Activated naive CD8-positive, alpha-beta T cell treated with anti-CD3 and anti-CD28 coated beads, Interleukin-2, amount 10 ng/mL, durations not matched to agents 7 days and 5 days (primary cell): ENCODE measurements at places on chromosomes 3 and 15. TPM values are rescaled to one million over a fixed set of nuclear protein-coding genes. Genes with fewer than 3 reads are reported as not detected.

The GOLGA6B gene
- not detected for total RNA-seq

The CPNE9 gene
- total RNA-seq = not detected

The ANKRD63 gene
- total RNA-seq = 0.26 TPM

The SLC22A14 gene
- 0.22 TPM for total RNA-seq

The SI gene
- not detected for total RNA-seq

The AKAP13 gene
- 220 TPM for total RNA-seq

The ZBBX gene
- total RNA-seq = not detected

The TMEM45A gene
- 0.78 TPM for total RNA-seq

The DUOXA2 gene
- total RNA-seq = not detected

The SLC49A4 gene
- 3.2 TPM for total RNA-seq

DNA sequence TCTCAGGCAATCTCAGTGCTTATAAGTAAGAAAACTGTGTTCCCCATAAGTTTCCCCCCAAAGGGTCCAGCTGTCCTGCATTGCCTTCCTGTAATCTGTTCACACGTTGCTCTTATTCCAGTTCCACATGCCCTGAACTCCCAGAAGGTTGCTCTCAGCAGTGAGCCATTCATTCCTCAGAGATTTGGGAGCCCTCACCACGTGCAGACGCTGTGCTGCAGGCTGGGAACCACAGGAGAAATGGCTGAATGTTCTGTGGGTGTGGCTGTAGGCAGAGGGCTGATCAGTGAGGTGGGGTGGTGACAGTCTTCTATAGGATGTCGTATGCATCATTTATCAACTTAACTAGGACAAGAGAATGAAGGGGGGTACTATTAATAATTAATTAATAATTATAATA lies 3.3 kb upstream of the THSD4 start:
- H3K27me3 ChIP-seq = peaks cover 26% of the 10 kb centered on the region
- DNase-seq = no peak
- peaks cover 2% of the 10 kb centered on the region for H3K4me1 ChIP-seq
- no peak overlapping the region for H3K27ac ChIP-seq

- H3K4me3 ChIP-seq = no peak overlapping the region
- no peak for DNase-seq
- H3K36me3 ChIP-seq = no peaks in the 10 kb centered on the region
Measured at GRCh38 chr3:119177321-119177720, 3.9 kb downstream of the UPK1B start.

DNA sequence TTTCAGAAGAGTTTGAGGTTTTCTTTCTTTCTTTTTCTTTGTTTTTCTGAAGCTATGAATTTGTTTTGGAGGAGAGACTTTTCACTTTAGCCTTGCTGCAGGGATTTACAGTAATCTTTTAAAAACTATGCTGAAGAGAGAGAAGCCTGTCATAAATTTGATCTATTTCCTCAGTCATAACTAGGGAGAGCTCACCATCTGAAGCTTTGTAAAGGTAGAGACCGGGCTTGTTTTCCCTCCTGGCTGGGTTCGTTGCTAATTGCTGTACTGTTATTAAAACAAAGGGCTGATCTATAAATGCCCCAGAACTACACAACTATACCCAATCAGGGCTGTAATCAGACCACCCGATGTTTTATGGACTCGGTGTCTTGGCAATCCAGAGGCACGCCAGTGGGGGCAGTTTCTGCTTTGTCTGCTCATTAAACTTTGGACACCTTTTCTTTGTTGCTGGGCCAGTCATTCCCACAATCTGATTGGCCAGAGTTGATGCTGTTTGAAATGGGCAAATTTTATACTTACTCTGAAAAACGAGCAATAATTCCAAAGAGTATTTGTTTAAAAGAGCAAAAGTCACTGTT lies 164.3 kb downstream of the CACNA1D start:
- no peaks in the 10 kb centered on the region for H3K4me1 ChIP-seq
- DNase-seq = no peak
- H3K36me3 ChIP-seq = no peaks in the 10 kb centered on the region
- H3K27me3 ChIP-seq = peaks cover 14% of the 10 kb centered on the region
- no peak overlapping the region for H3K4me3 ChIP-seq

DNA sequence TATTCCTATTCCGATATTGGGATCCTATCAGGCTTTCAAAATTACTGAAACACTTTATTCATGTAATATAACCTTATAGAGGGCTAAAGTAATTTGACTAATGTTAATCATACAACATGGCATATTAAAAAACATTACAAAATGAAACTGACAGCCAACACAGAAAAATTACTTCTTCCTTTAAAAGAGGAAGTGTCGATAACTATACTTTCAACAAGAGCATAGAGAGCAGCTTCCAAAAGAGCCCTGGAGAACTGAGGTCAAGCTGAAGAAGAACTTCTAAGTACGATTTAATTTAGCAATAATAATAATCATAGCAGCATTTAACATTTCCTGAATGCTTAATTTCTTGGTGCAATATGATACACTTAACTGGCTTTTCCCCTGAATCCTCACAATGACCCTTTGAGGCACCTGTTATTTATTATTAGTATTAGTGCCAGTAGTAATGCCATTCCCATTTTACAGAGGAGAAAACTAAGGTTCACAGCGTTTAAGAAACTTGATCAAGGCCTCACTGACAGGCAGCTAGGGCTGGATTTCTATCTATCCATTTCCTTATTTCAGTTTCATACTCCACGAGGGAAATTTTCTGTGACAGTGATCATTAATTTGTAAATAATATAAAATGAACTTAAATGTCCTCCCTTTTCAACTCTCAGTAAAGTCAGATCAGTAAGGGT lies 181.6 kb downstream of the CFAP20DC start:
- H3K4me1 ChIP-seq = no peaks in the 10 kb centered on the region
- H3K4me3 ChIP-seq = no peak overlapping the region
- DNase-seq = no peak
- peaks cover 6% of the 10 kb centered on the region for H3K27me3 ChIP-seq

- peak overlapping the region; percentile 46 for H3K4me3 ChIP-seq
- no peaks in the 10 kb centered on the region for H3K27me3 ChIP-seq
- H3K27ac ChIP-seq = peak overlapping the region; percentile 73
- H3K4me1 ChIP-seq = peaks cover 72% of the 10 kb centered on the region
- H3K36me3 ChIP-seq = peaks cover 59% of the 10 kb centered on the region
Measured at GRCh38 chr3:56775838-56776555, 25.8 kb downstream of the ARHGEF3 start.

- H3K4me3 ChIP-seq = peak overlapping the region; percentile 45
- H3K27me3 ChIP-seq = peaks cover 31% of the 10 kb centered on the region
- DNase-seq = no peak
- peaks cover 7% of the 10 kb centered on the region for H3K4me1 ChIP-seq
- no peaks in the 10 kb centered on the region for H3K36me3 ChIP-seq
- H3K27ac ChIP-seq = no peak overlapping the region
Measured at GRCh38 chr15:74995779-74996765, 709 bp downstream of the SCAMP5 start.

DNA sequence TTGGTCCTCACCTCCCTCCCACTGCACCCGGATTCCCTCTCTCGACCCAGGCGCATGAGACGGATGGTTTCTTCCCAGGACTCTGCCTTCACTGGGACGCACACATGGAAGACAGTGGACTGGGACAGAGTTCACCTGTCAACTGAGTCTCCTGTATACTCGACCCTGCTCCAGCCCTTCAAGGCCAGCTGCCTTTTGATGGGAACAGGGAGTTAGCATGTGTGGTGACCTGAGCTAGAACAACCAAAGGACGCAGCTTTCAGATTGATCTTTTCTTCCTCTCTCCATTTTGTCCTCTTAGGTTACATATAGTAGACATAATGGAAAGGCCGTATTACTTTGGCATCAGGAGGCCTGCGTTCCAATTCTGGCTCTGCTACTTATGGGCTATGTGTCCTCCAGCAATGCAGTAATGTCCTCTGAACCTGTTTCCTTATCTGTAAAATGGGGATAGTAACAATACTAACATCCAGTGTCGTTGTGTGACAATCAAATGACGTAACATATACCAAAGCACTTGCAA lies 94.1 kb downstream of the PEX5L start:
- no peak for DNase-seq
- H3K36me3 ChIP-seq = no peaks in the 10 kb centered on the region
- H3K27ac ChIP-seq = no peak overlapping the region
- H3K27me3 ChIP-seq = peaks cover 35% of the 10 kb centered on the region
- no peak overlapping the region for H3K4me3 ChIP-seq

GRCh38 chr15:69071260-69071659 lies 56.8 kb downstream of the NOX5 start:
- DNase-seq = no peak
- H3K27me3 ChIP-seq = peaks cover 66% of the 10 kb centered on the region
- H3K36me3 ChIP-seq = no peaks in the 10 kb centered on the region

- H3K27me3 ChIP-seq = no peaks in the 10 kb centered on the region
- DNase-seq = no peak
- H3K4me3 ChIP-seq = no peak overlapping the region
- no peak overlapping the region for H3K27ac ChIP-seq
Measured at GRCh38 chr3:140270329-140270728, 335.3 kb downstream of the CLSTN2 start.

- no peak overlapping the region for H3K27ac ChIP-seq
- DNase-seq = no peak
- H3K4me3 ChIP-seq = no peak overlapping the region
- no peaks in the 10 kb centered on the region for H3K4me1 ChIP-seq
- H3K36me3 ChIP-seq = no peaks in the 10 kb centered on the region
Measured at GRCh38 chr3:111215481-111215880, 143.9 kb downstream of the NECTIN3 start.

GRCh38 chr3:71512000-71512399 lies 71.5 kb downstream of the FOXP1 start:
- peak overlapping the region; percentile 17 for H3K27ac ChIP-seq
- H3K36me3 ChIP-seq = peaks cover 3% of the 10 kb centered on the region
- peak overlapping the region; percentile 9 for H3K4me3 ChIP-seq
- DNase-seq = no peak
- no peaks in the 10 kb centered on the region for H3K27me3 ChIP-seq

DNA sequence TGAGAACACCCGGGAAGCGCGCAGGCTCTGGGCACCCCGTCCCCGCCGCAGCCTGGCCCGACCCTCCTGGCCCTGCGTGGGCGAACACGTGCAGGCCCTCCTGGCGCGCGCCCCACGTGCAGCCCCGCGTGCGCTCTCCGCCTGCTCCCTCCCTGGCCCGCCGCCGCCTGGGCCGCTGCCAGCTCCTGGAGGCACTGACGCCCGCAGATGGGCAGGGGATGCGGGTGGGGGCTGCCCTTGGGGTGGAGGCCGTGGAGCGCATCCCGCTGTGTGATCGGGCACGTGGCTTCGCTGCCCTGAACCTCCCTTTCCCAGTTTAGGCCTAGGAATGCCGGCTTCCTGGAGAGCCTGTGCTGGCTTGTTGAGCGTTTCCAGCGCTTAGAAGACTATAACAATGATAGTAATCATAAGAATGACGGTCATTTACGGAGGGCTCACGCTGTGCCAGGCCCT lies 104.6 kb upstream of the SLC6A6 start:
- no peak for DNase-seq
- H3K27ac ChIP-seq = no peak overlapping the region
- H3K4me1 ChIP-seq = peaks cover 14% of the 10 kb centered on the region
- H3K36me3 ChIP-seq = no peaks in the 10 kb centered on the region
- no peak overlapping the region for H3K4me3 ChIP-seq

- H3K27ac ChIP-seq = no peak overlapping the region
- H3K4me1 ChIP-seq = peaks cover 6% of the 10 kb centered on the region
- H3K27me3 ChIP-seq = peaks cover 9% of the 10 kb centered on the region
Measured at GRCh38 chr3:156151824-156152428, 31.5 kb downstream of the KCNAB1 start.

DNA sequence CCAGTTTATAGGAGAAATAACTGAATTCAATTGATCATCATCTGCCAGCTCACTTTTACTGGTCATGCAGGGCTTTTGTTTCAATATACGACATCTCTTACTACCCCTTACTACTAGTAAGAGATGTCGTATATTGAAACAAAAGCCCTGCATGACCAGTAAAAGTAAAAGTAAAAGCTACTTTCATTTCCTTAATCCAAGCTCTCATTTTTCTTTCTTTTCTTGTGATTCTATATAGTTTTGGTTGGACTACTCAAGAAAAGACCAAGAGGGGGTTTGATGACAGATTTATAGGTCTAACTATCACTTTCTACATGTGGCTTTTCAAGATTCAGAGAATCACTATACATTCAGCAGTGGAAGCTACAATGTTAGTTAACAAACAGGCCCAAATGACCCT lies 1237.3 kb downstream of the ROBO2 start:
- no peaks in the 10 kb centered on the region for H3K36me3 ChIP-seq
- no peaks in the 10 kb centered on the region for H3K4me1 ChIP-seq
- no peak overlapping the region for H3K27ac ChIP-seq
- no peaks in the 10 kb centered on the region for H3K27me3 ChIP-seq
- no peak overlapping the region for H3K4me3 ChIP-seq

DNA sequence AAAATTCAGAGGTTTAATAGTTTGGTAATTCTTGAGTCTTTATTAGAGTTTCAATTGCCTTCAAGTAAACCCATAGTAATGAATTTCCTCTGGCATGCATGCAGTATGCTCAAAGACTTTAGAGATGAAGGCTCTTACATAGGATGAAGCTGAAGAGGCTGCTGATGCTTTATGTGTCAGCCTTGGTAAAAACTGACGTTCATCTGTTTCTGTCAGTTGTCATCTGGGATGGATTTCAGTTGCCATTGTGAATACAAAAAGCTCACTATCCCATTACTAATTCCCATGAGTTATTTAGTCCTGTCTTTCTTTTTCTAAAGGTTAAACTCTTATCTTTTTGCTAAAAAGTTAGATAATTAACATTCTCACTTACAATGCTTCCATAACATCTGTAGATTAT lies 136.9 kb upstream of the GBE1 start:
- no peaks in the 10 kb centered on the region for H3K4me1 ChIP-seq
- H3K4me3 ChIP-seq = no peak overlapping the region
- no peak overlapping the region for H3K27ac ChIP-seq
- H3K36me3 ChIP-seq = no peaks in the 10 kb centered on the region
- peaks cover 3% of the 10 kb centered on the region for H3K27me3 ChIP-seq

DNA sequence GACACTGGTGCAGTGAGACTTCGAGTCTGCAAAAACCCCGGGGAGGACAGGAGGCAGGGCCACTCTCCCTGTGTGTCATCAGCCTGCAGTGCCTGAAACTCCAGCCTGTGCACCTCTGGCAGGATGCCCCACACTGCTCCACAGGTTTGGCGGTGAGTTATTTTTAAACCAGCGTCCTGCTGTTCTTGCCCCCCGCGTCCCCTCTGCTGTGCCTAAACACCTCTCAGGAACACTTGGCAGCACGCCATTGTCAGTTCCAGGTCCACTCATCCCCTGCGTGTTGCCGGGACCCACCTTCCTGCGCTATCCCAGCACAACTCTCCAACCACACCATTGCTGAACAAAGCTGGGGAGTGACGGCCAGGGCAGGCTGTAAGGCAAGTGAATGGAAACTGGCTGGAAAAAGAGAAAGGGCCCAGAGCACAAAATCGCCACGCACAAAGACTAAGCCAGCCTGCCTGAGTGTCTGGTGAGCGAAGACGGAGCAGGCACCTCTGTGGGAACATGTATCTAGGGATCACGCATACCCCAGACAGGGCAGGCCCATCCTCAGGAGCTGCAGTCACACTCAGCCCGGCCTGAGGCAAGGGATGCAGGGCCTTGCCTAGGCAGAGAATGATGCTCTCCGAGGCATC lies 3.1 kb upstream of the PLA2G4F start:
- H3K4me1 ChIP-seq = peaks cover 4% of the 10 kb centered on the region
- H3K27ac ChIP-seq = no peak overlapping the region
- no peaks in the 10 kb centered on the region for H3K27me3 ChIP-seq
- H3K36me3 ChIP-seq = peaks cover 15% of the 10 kb centered on the region
- DNase-seq = no peak

GRCh38 chr15:42385206-42385979 lies 26.1 kb downstream of the CAPN3 start:
- H3K36me3 ChIP-seq = no peaks in the 10 kb centered on the region
- no peak overlapping the region for H3K27ac ChIP-seq

GRCh38 chr3:148162132-148162531 lies 535.6 kb upstream of the AGTR1 start:
- no peak for DNase-seq
- H3K4me3 ChIP-seq = no peak overlapping the region
- H3K27ac ChIP-seq = no peak overlapping the region
- H3K27me3 ChIP-seq = no peaks in the 10 kb centered on the region
- H3K36me3 ChIP-seq = no peaks in the 10 kb centered on the region
- H3K4me1 ChIP-seq = no peaks in the 10 kb centered on the region
